Suppressor macrophage (primary cell): ENCODE measurements at places on chromosomes 6 and 20.

DNA sequence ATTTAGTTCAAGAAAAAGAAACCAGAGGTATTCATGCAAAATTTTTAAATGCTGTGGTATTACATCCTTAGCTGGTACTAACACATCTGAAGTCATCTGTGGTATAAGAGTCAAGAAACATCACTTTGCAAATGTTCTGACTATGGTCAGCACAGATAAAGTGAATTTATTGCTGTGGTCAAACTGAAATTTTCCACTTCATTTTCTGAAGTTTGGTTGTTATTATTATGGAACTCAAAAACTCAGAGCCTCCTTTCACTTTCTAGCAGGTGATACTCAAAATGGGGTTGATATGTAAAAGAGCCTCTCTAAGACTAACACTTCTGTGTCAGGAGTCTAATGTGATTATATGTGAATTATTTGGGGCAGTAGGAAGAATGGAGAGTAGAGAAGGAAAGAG is 257.8 kb downstream of the RNGTT start:
- DNase-seq: no peak

GRCh38 chr6:65450451-65450850 is 256.6 kb downstream of the EYS start:
- no peak for DNase-seq

DNA sequence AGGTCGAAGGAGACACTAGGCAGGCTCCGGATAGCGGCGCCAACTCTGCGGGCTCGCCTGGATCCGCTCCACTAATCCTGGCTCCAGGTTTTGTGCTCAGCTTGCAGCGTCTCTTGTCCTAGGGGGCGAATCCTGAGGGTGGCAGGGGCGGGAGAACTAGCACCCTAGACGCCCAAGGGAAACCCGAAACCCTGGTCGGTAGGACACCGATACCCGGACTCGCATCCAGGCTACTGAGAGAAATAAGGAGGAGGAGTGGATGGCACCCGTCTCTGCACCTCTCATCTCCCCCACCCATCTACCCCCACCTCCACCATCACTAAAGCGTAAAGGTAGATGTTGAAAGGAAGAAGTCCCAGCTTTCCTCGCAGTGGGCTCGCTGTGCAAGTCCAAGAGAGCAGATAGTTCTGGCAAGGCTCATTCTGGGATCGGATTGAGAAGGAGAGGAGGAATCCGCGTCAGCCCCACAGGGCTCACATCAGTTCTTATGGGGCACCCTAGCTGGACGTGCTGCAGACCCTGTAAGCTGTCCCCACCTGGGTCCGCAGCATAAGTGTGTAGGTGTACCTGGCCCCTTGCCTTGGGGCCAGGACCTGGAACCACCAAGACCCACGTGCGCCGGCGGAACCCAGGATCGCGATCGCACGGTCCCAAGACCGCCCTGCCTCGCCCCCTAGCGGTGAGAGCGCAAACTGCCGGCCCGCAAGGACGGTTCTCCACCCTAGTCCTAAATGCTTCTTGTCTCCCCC is 6.9 kb downstream of the SLC32A1 start:
- peak; percentile 61 for DNase-seq

- DNase-seq: no peak
Measured at GRCh38 chr6:21968411-21968810, 328.4 kb downstream of the PRL start.

DNA sequence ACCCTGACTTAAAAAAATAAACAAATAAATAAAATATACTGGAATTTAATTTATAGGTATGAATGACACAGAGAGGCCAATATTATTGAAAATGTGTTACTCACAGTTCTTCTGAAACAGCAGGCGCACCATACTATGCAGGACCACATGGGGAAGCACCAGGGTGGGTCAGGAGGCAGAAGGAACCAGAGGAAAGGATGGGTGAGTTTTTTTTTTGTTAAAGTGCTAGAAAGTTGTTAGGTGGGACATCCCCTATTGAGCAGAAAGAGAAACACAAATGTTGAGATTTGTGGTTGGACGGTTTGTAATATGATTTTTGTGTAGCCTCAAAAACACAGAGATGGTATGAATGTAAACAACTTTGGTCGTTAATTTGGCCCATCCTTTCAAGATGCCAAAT is 26.0 kb downstream of the PTPRA start:
- no peak for DNase-seq

GRCh38 chr6:120938164-120938875 is 396.0 kb downstream of the TBC1D32 start:
- peak; percentile 16 for DNase-seq

- DNase-seq: no peak
Measured at GRCh38 chr6:1527073-1527457, 82.7 kb upstream of the FOXC1 start.

DNA sequence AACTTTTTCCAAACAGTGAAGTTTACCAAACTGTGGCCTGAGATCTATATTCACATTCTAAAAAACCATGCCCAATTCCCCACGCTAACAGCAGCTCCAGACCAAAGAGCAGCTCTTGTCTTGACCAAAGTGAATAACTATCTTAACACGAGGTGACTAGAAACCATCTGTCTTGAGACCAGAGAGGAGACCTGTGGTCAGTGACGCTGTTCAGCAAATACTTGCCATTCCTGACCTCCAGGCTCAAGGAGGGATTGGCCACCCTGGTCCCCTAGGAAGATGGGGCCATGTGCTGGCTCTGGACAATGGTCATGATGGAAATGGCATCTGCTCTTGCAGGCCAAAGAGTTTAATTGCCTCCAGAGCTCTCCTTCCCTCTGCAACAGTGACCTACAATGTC is 104.4 kb upstream of the CD93 start:
- DNase-seq: no peak

DNA sequence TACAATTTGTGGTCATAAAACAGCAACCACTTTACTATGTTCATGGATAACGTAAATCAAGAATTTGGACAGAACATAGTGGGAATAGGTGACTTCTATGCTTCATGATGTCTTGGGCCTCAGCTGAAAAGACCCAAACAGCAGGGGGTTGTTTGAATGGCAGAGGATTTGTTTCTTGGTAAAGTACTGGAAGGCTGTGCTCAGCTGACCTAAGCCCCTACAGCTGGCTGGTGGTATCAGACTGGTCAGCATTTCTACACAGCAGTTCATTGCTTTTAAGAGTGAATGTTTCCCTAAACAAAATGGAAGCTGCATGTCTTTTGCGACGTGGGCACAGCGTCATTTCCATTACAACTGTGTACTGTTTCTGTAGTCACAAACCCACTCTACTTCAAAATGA is 148.5 kb upstream of the DEFB112 start:
- DNase-seq: no peak

DNA sequence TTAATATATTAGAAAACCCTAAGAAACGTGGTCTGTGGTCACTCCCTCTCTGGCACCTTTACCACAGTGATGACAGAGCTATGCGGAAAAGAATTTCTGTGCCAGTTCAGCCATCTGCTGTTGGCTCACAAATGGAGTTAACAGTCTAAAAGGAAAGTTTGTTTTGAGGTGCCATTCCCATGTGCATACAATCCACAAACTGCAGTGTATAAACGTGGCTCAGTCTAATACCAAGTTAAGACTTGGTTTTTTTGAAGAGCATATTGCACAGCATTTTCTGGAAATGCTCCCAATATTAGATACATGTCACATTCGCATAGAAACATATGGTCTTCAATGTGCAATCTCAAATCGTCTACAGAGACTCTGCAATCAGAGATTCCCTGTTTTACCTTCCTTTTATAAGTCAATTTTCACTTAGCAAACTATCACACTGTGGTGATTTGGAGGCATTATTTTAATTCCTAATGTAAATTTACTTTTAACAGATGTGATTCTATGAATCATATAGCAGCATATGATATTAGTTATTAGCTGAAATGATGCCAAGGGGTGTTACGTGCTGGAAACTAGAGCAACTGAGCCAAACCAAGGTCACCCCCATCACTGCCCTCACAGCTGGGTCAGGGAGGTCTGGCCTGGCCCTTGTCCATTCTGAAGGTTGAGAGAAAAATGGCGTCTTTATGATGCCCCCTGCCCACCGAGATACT is 383.5 kb downstream of the PRKN start:
- no peak for DNase-seq

DNA sequence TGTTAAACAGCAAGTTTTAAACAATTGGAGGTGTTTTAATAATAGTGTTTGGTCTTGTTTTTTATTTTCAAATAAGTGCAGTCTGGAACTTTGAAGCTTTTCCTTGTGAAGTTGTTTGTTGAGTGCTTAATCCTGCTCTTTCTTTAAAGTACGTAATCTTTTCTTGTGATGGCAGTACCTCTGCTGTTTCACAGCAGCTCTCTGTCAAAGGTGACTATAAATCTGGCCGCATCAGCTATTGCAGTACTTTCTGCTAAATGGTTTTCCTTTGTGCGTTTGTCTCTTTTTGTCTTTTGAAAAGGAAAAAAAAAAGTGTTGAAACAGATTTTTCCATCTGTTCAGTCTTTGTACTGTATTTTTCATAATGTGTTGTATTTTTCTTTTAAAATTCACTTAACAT is 12.7 kb downstream of the STXBP5 start:
- no peak for DNase-seq

DNA sequence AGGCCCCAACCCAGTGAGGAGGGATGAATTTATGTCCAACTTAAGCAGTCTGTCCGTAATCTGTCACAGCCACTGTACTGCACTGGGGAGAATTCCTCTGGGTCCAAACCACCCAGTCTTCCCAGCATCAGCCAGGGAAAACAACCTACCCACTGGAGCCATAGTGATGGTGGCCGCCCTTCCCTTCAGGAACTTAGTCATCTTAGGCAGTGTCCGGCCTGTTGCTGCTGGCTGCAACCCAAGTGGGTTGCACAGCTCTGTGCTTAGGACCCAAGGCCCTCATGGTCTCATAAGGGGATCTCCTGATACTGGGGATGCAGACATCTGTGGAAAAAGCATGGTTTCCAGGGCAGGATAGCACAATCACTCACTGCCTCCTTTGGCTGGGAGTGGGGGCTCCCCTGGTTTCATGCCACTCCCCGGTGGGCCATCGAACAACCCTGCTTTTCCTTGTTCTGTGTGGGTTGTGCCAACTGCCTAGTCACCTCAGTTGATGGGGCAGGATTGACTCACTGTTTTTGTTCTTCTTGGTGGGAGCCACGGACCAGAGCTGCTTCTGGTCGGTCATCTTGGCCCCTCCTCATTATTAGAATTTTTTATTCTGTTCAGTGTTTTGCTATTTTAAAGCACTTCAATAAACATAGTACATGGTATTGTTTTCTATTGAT is 591.9 kb downstream of the DOK5 start:
- no peak for DNase-seq

- DNase-seq: no peak
Measured at GRCh38 chr20:51362254-51362653, 180.3 kb downstream of the NFATC2 start.

GRCh38 chr20:58875541-58876134 is 23.1 kb downstream of the GNAS start:
- DNase-seq: no peak

DNA sequence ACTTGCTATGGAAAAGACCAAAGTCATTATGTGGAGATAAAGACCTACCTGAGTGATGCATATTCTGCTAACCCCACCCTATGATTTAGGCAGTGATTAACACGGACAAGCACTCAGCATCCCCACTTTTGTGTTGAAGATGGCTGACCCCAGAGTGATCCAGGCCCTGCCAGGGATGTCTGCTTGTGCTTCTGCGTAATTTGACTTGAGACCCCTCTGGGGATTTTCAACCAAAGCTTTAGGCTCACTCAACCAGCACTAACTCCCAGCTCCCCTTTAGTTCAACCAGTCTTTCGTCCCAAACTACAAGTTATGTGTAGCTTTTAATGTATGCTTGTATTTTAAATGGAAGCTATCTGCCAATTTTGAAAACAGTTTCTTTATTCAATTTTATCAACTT is 538.0 kb upstream of the ID4 start:
- DNase-seq: no peak

GRCh38 chr6:117227245-117227962 is 38.0 kb upstream of the VGLL2 start:
- no peak for DNase-seq

DNA sequence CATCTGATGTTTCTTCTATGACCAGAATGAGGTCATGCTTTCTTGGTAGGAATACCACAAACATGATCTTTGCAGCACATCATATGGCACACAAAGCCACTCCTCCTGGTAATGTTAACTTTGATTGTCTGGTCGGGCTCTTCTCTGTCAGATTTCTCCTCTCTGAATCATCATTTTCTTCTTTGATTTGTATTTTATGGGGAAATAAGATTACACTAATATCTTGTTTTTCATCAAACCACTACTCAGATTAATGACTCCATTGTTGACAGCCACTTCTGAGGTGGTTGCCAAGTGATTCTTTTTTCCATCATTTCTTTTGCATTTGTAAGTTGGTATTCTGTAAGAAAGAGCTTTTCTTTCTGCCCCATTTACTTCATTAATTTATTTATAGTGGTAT is 29.5 kb downstream of the TRMT11 start:
- DNase-seq: no peak

DNA sequence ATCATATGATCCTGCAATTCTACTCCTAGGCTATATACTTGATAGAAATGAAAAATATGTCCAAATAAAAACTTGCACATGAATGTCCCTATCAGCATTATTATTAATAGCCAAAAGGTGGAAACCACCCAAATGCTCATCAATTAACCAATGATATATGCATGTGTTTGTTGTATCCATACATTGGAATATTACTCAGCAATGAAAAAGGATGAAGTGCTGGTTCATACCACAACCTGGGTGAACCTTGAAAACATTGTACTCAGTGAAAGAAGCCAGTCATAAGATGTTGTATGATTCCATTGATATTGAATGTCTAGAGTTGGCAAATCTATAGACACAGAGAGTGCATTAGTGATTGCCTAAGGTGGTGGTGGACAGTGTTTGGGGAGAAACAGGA is 267.6 kb downstream of the PRKN start:
- DNase-seq: no peak

DNA sequence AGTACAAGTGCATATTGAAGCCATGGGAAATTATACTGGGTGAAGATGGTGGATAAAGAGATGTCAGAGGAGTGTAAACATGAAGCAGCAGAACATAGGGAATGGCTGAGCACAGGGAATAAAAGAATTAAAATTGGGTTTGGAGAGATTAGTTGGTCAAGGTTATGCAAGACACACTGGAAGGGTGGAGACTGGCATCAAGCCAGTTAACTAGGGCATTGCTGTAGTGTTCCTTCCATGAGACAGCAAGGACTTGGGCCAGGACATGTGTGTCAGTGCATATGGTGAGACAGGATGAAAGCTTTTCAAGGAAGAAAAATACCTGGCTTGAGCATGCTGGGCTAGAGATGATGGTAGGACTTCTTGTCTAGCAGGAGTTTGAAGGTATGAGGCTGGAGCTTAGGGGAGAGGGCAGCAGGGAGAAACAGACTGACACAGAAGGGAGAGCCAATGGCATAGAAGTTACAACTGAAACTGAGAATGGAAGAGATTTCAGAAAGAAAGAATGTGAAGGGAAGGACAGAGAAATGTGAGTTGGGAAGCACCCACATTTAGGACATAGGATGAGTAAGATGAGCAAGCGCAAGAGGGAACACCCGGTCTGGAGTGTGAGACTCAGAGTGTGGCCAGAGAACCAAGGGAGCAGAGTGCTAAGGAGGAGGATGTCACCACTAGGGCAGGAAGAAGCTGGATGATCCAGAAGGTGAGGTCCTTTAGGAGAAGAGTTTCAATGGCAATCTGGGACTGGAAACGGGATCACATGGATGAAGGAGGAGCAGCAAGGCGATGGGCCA is 14.5 kb upstream of the TMEM170B start:
- peak; percentile 51 for DNase-seq

- DNase-seq: no peak
Measured at GRCh38 chr6:81049425-81050042, 702.9 kb downstream of the TENT5A start.
